ENCODE measurements at places on chromosomes 4 and X.

- DNase-seq = no peak
These were observed 37.4 kb upstream of the STS start for GRCh38 chrX:7109838-7110793.

DNA sequence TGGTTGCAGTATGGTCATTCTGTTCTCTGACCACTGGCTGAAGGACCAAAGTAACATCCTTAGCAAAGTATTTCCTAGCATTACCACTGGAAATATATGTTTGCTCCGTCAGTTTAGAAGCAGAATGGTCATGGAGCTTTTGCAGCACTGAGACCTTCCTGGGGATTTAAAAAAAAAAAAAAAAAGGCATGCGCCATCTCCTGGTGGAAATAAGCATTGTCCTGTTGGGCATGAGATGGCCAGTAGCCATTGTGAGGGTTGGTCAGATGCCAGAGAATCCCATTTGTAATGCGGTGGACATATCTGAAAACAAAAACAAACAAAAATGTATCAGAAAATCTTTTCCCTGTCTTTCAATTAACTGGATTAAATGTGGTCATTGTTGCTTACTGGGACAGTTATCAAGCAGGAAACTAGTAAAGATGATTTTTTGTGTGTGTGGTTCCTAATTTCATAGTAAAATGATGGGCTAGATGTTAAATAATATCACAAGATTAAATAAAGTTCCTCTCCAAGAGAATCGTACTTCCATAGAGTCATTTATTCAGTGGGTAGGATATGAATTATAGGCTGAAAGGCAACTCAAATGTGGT lies 139.6 kb downstream of the SOWAHB start:
- DNase-seq = no peak

DNA sequence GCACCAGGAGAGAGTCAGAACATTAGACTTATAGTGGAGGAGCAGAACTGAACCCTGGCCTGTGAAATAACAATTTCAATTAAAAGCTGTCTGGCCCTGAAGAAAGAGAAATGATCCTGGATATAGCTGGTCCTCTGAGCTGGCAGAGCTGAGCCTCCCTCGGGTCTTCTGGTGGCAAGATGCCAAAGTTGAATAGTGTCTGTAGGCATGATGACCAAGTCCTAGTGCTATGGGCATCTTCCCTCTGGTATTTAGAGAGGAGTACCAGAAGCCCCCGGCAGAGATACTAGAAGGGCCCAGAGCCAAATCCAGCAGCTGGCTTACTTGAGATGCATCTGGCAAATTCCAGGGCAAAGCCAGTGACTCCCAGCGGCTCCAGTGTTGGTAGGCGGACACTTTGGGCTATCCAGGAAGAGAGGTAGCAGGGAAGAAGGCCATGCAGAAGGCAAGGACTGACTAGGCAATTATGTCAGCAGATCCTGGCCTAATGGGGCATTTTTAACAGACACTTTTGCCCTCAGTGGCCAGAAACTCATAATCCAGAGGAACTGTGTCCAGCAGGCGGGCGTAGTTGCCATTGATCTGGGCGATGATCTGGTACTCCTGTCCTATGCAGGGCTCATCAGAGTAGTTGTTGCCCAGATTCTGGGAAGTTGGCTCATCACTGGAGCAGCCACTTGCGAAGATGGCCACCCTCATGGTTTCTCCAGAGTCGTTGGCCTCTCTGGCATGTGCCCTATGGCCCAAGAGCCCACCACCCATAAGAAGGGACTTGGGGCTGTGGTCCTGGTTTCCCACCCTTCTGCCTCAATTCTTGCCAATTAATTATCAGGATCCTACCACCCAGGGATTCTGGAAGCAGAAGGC lies 17.9 kb downstream of the VSIG4 start:
- no peak for DNase-seq

DNA sequence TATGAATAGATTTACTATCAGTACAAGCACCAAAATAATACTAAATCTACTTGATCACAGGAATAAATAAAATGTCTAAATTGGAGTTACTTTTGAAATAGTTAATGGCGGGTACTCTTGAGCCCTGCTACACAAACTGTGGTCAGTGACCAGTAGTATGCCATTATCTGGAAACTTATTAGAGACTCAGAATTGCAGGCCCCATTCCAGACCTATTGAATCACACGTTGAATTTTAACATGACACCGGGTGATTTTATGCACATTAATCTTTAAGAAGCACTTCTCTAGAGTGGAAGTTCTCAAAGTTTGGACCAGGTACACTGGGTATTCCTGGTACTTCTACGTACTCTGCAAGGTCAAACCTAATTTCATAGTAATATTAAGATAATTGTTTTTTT lies 660.0 kb upstream of the POU3F4 start:
- no peak for DNase-seq

DNA sequence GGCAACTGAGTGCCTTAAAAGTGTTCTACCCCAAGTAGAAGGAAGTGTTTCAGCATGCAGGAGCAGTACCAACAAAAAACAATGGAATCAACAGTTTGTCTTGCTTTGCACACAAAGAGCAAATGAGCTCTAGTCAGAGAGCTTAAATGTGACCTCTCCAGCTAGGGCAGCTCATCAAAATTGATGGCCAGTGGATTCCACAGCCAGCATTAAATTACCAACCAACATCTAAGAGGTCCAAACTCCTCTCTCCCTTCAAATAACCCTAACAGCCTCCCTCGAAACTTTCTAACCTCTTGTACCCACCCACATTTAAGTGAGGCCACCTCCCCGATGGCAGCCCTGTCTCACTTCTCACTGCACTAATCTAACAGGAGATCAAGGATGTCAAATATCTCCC lies 219.9 kb downstream of the CHIC2 start:
- DNase-seq = no peak

GRCh38 chr4:99720206-99720605 lies 62.6 kb upstream of the C4orf54 start:
- DNase-seq = no peak

GRCh38 chr4:132642016-132642817 lies 506.9 kb upstream of the PCDH10 start:
- no peak for DNase-seq

GRCh38 chrX:151702741-151703340 lies 7.6 kb downstream of the PRRG3 start:
- no peak for DNase-seq

DNA sequence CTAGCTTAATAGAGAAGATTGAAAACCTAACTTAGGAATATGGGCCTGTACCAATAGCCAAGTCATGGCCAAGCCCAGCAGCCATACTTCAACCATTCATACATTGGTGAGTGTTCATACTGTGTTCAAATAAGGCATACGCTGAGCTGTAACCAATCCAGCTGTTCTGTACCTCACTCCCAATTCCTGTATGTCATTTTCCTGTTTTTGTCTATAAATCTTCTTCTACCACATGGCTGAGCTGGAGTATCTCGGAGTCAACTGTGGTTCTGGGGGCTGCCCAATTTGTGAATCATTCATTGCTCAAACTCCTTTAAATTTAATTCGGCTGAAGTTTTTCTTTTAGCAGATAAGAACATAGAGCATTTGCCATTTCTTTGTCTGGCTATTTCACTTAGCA lies 195.3 kb upstream of the ANKRD50 start:
- DNase-seq = no peak

DNA sequence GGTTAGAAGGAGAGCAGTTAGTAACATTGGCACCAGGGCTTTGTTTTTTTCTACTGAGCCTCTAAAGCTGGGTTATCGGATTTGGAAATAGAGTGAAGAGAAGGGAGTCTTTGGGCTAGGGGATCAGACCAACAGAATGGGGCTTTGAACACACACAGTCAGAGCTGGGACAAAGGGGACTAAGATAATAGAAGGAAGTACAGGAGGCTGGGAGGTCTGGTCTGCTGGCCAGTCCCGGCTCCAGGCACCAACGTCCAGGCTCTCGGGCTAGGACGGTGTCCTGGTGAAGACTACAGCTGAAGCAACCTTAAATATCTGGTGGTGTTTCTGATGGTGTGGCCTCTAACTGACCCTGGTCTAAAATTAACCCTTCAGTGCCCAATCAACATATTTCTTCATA lies 57.5 kb downstream of the HHIP start:
- DNase-seq = no peak

- DNase-seq = no peak
These were observed 728.6 kb downstream of the TRIML1 start for GRCh38 chr4:188867796-188868195.

- no peak for DNase-seq
These were observed 10.0 kb downstream of the CCNQ start for GRCh38 chrX:153588782-153589446.

DNA sequence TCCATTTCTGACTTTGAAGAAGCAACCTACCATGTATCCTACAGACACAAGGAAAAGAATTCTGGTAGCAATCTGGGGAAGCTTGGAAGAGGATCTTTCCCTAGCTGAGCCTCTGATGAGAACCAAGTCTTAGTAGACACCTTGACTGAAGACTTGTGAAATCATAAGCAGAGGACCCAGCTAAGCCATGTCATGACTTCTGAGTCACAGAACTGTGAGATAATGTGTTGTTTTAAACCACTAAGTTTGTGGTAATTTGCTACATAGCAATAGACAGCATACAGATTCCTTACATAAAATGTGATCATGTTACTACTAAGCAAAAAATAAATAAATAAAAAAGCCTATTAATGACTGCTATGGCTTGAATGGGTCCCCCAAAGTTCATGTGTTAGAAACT lies 71.3 kb upstream of the ANKRD50 start:
- DNase-seq = no peak

DNA sequence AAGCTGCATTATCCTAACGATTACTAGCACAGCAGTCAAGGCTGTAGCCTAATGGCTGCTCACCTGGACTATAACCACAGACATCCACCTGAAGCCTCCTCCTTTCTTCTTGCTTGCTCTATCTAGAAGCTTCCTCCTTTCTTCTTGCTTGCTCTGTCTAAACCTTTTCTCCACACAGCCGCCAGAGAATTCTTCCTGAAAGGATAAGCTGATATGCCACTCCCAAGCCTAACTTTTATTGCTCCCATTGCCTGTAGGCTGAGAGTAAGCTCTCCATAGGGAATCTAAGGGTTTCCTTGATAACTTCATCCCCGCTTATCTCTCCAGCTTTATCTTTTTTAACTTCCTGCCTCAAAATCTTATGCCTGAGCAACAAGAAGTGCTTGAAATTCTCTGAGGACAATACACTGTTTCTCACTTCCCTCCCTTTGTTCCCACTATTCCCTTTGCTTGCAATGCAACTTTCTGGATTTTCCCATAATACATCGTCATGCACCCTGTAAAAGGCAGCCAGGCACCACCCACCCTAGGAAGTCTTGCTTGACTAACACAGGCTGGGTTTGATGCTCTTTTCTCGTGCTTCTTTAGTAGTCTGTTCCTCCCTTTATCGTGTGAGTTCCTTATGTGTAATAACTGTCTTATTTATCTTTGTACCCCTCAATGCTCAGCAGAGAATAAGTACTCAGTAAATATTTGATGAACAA lies 1.4 kb upstream of the LRIT3 start:
- no peak for DNase-seq

GRCh38 chrX:117843749-117844148 lies 272.9 kb downstream of the KLHL13 start:
- DNase-seq = no peak

DNA sequence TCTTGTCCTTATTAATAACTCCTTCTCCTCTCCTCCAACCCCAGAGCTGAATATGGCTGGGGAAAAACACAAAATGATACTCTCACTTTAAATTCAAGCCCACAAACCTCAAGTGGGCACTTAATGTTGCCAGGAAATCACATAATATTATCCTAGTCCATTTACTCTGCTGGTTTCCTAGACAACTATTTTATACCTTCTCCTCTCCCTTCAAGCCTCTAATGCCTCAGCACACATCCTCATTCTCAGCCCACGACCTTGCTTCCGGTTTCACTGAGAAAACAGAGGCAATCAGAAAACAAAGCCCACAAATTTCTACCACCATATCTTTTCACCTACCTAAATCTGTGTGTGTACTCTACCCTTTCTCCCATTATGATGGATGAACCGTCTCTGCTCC lies 12.1 kb upstream of the CLCN5 start:
- DNase-seq = no peak

DNA sequence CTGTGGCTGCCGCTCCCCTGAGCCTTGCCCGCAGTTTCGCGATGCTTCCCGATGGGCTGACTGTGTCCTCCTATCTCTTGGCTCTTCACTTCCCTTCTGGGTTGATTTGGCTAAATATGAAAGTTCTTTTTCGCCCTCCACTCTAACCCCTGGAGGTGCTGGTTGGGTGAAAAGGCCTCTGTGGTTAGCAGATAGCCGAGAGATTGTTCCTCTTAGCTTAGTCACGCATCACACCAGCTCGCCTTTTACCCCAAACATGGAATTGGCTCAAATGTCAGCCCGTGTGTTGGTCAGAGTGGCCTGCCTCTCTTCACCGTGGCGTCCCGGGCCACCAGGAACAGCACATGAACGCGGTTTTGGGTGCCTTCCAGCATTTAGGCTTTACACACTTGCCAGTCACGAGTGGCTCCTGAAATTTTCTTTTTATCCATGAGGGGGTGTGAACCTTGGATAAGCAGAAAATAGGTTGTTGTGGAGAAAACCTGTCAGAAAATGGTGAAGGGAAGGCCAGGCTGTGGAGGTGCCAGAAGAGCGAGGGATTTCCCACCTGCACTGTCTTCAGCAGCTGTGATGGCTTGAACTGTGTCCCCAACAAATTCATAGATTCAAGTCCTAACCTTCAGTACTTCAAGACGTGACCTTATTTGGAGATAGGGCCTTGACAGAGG lies 8.9 kb downstream of the CLCN4 start:
- DNase-seq = no peak

DNA sequence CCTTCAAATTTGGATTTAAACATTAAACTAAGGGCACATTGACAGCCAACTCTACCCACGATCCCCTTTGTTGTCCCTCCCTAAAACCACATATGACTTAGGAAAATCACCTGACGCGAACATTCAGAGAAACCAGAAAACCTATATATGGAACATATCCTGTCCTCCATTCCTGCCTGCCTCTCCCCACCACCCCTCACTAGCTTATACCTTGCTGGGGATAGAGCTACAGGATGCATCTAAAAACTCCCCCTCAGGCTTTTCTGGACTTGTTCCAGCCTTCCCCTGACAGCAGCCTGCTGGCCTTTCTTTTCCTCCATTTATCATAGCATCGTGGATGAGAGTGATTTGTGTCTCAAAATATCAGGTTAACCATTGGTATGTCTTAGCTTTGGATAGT lies 8.8 kb downstream of the STK26 start:
- no peak for DNase-seq

GRCh38 chrX:36950495-36951253 lies 57.5 kb upstream of the FAM47C start:
- no peak for DNase-seq

DNA sequence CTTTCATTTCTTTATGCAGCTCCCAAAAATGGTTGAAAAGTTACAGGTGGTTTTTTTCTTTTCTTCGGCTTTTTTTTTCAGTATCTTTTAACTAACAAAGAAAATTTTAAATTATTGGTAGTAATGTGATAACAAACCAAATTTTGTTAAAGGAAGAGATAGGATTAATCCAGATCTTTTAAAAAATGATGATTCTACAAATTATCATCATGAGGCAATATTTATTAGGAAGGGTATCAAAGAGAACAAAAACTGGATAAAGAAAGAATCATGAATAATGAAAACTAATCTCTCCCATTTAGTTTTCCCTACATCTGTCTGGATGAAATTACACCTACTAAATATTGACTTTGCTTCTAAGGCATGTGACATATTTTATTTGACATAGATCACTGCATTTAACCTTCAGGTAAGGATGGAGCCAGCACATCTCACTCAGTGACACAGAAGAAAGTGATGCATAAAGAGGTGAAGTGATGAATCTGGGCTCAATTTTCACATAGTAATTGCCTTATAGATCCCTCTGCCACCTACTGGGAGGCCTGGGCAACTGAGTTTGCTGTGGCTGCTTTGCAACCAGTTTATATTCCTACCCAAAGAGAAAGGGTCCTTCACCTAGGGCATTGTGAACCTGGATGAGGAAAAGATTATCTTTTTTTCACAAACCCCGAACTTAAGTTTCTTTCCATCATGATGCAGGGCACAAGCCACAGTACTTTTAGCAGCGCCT lies 155.6 kb downstream of the HNRNPD start:
- no peak for DNase-seq
